Activated naive CD4-positive, alpha-beta T cell (primary cell): ENCODE measurements at places on chromosomes 1 and 21.

DNA sequence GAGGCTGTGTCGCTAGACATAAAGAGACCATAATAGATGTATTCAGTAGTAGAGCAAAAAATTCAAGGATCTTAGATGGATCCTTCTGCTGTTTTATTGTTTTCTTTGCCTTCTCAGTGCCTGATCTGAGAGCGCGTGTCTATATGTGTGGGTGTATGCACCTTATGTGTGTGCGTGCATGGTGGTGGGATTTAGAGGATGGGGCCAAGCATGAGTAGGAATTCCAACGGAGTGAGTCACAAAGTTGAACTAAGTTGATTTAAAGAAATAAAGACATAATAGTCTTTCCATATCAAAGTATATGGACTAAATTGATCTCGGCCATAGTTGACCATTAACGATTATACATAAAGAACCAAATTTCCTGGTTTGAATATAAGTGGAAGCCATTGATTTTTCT is 178.7 kb downstream of the CYYR1 start:
- DNase-seq, result no peak

DNA sequence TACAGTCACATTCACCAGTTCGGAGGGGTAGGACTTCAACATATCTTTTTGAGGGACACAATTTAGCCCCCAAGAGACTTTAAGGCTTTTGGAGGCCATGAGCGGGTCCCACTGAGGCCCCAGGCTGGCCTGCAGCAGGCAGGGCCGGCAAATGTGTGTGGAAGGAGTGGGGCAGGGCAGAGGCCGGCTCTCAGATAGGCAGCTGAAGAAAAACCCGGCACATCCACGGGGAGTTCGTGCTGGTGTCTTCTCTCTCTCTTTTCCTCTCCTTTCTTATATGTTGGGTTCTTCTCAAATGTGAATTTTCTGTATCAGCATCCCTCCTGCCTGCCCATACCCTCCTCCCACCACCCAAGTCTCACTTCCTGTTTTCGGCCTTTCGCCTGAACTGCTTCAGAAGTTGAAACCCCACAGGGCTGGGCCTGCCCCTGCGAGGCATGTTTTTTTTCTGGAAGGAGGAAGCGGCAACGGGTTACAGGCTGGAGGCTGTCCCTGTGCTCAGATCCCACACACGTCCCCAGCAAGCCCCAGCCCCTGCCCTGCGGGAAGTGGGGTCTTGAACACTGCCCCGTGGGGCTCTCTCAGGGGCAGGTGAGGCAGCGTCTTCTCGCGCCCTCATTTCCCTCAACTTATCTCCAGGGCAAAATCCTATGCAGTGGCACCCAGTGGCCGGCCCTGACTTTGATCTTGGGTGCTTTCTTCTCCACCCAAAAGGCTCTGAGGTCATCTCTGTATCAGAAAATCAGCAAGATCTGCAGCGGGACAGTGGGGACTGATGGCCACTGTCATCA is 9.7 kb upstream of the UMODL1 start:
- DNase-seq, result no peak

GRCh38 chr1:11888877-11889208 is 30.1 kb upstream of the NPPB start:
- no peak for DNase-seq

DNA sequence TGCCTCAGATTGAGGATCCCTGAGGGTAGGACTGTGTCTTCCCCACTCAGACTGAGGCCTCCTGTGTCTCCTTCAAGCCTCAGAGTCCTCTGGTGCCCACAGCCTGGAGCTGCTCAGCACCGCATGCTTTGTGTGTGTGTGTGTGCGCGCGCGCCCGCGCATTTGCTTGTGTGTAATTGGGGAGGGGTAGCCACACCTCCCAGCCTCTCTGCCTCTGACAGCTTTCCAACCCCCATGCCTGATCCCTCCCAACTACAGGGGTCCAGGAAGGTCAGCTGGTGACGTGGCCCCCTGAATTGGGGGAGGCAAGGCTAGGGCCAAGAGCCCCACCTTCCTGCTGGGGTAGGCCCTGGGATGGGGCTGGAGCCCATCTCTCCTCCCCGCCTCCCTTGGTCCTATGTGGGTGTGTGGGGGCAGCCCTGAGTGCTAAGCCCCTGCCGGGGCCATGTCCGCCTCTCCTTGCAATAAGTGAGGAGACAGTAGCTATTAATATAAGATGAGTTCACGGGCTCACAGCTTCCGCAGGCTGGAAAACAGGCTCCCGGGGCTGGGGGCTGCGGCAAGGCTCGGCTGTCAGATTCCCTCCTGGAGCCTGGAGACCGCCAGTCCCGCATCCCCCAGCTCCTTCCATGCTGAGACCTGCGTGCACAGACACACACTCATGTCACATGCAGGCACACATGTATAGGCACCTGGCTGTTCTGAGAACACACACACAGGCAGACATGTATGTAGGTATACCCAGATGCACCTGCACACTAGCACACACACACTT is 7.0 kb downstream of the GPR3 start:
- DNase-seq, result no peak

DNA sequence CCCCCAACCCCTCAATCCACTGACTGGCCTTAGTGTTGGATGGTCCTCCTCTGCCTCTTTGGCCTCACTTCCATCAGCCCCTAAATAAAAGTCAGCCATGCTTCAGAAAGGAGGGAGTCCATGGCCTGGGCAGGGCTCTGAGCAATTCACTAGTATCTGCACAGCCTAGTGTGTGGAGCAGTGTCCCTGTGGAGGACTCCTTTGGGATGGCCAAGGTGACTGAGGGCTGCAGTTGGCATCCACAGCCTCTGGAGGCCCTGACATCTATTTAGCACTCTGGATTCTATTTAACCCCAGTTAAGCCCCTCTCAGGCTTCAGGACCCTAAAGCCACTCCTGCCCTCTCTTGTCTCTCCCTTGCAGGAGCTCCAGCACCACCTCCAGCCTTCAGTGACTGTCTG is 3.6 kb downstream of the THEM5 start:
- no peak for DNase-seq

GRCh38 chr1:228760979-228761378 is 25.7 kb downstream of the RHOU start:
- DNase-seq, result no peak

GRCh38 chr1:67939186-67939743 is 106.0 kb upstream of the GNG12 start:
- no peak for DNase-seq

- no peak for DNase-seq
Measured at GRCh38 chr1:22841142-22841541, 130.5 kb downstream of the EPHB2 start.

GRCh38 chr1:47515164-47515789 is 77.4 kb downstream of the FOXD2 start:
- DNase-seq, result no peak

DNA sequence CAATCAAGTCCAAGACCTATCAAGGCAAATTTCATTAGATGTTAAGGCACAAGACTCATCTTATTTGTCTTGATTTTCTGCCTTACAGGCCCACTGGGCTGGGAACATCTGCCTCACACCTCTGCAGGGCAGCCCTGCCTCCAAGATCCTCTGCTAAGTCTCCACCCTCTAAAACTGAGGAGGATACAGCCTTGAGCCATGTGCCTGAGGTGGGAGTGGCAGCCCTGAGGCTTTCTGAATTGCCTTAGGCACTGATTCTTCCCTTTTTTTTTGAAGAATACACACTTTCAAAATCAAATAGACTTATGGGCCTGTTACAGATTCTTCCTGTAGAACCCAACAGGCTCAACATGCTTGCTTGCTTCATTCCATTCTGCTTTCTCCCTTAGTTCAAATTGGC is 544.3 kb upstream of the ADAMTS5 start:
- no peak for DNase-seq

GRCh38 chr1:182126272-182126800 is 64.8 kb upstream of the ZNF648 start:
- no peak for DNase-seq

- DNase-seq, result no peak
Measured at GRCh38 chr1:229221106-229222019, 49.5 kb upstream of the RAB4A start.

GRCh38 chr1:7437036-7437435 is 334.1 kb upstream of the VAMP3 start:
- no peak for DNase-seq

GRCh38 chr1:42046761-42047507 is 106.3 kb upstream of the GUCA2B start:
- no peak for DNase-seq

GRCh38 chr1:201535919-201536245 is 3.0 kb upstream of the NAV1 start:
- DNase-seq, result no peak

DNA sequence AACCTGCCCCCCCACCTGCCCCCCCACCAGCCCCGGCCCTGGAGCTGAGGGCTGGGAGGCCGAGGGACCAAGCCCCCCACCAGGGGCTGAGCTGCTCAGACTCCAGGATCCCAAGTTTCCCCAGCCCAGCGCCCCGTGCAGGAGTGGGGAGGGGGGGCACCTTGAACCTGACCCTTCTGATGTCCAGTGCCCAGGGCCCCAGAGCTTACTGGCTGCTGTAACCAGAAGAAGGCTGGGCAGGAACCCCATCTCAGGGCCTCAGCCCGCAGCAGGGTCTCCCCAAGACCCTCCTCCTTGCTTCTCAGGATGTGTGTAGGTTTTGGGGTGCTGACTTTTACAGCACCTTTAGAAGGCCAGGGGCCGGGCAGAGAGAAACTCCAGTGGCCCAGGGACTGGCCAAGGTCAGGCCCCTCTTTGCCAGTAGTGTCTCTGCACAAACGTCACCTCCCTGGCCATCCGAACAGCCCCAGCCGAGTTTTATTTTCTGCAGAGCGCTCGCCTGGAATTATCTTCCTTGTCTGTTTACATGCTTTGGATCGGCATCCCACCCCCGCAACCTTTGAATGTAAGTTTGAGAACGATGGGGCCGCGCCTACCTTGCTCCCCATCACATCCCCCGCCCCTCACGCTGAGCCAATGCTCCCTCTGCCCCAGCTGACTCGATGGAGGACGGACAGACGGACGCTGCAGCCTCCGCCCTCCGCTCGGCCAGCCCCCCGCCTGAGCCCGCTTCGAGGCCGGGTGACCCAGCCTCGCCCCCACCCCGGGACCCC is 70.1 kb upstream of the CASZ1 start:
- DNase-seq, result no peak

GRCh38 chr1:223338811-223339746 is 24.9 kb downstream of the SUSD4 start:
- DNase-seq, result no peak

GRCh38 chr1:201191653-201192260 is 1.1 kb downstream of the IGFN1 start:
- DNase-seq, result no peak

GRCh38 chr21:36504067-36505058 is 24.4 kb upstream of the CLDN14 start:
- no peak for DNase-seq

DNA sequence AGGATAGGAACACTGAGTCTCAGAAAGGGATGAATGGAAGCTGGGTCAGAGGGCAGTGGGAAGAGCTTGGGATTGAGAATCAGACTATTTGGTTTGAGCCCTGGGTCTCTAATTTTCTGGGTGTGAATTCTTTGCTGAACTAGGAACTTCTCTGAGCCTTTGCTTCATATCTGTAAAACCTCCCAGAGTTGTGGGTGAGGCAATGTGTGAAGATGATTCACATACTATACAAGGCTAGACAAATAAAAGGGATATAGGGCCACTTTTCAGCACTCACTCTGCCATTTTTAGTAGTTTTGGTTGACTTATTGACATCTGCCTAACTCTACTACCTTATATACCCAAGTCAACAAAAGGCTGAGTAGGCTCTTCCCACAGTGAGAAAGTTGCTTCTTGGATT is 77.7 kb upstream of the JUN start:
- no peak for DNase-seq

GRCh38 chr1:34199927-34200326 is 23.2 kb downstream of the C1orf94 start:
- no peak for DNase-seq

DNA sequence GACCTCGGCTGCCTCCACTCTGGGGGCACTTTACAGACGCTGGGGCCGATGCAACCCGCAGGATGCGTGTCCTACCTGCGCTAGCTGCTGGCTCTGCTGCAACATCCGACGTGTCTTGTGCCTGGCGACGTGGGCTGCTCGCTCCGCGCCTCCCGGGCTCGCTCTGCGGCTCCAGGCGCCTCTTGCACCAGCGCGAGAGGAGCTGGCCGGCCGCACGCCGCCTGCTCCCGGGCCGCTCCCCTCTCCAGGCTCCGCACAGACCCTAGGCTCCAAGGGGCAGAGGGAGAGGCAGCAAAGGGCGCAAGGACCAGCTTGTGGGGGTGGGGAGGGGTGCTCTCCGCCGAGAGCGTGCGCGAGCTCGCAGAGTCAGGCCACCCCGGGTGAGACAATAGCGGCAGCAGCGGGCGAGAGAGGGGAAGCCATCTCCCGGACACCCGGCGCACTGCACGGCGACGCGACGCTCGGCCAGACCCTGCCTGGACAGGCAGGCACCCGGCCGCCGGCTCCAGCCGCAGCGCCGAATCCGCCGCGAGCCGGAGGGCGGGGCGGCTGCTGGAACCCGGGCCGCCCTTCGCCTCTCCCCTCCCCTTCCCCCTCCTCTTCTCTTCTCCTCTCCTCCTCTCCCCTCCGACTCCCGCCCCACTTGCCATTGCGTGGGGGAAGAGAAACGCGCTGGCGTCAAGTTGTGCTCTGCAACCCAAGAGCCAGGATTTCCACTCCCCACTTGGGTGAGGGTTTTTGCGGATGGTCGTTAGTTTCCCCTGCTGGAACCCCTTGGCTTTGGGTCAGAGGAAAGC is at the start of gene PIK3C2B:
Gene PIK3C2B (minus strand): TSS at position 525 of the 797 bp plus-strand sequence. CDS start 25,003 bp downstream, outside the sequence.
- DNase-seq, result peak; percentile 54
